ENCODE measurements at places on chromosomes 7 and 10.

DNA sequence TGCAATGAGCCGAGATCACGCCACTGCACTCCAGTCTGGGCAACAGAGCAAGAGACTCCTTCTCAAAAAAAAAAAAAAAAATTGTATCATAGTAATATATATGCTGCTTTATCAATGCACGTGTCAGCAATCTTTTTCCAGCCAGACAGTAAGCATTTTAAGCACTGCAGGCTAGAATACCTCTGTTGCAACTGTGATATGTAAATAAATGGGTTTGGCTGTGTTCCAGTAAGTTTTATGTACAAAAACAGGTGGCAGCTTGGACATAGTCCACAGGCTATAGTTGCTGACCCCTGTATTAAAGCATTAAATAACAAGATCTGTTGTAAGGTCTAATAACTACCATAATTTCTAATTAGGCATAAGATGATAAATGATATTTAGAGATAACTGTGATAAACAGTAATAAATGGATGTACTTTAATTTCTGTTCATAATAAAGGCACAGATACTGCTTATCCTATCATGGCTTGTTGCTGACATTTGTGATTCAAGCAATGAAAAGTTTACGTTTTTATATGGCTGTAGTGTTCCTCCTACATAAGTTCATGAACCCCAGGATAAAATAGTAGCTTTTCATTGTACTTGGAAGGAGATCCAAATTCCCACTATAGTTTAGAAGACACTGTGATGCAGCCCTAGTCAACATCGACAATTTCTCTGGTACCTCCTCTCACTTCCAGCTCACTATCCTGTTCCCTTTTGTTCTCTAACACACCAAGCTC lies 161.4 kb downstream of the ELMO1 start:
- no peak for DNase-seq

- no peak for DNase-seq
These were observed 23.0 kb downstream of the TMEM120A start for GRCh38 chr7:75971309-75971960.

DNA sequence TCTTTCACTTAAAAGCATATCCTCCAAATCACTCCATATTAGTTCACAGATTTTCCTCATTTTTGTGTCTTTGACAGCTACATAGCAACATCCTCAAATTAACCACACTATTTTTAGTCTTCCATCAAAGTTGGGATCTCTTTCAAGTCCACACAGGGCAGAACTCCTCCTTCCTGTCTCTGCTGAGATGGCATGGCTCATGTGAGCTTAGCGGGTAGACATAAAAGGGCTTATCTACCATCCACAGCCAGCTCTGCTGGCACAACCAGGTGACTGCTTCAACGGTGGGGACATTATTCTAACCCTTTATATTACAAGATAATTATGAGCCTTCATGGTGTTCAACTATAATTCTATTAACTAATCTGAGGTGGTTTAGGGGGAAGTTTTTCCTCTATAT lies 35.5 kb downstream of the ICA1 start:
- DNase-seq = no peak

GRCh38 chr10:22682237-22683139 lies 31.9 kb downstream of the PIP4K2A start:
- DNase-seq = no peak

GRCh38 chr7:155531681-155532080 lies 14.7 kb downstream of the CNPY1 start:
- DNase-seq = no peak

DNA sequence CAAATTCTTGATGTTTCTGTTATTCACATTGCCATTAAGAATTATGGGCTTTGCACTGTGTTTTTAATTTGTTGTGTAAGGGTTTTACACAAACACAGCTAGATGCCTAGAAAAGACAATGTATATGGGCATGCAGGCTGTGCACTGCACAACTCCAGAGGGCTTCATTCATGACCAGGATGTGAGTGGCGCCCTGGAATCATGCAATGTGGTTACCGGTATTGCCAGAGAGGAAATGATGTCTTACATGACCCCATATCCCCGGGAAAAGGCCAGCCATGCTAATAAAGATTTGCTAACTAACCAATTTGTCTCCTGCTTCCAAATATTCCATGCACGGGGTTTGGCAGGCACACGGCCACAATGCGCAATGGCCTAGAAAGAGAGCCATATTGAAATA lies 16.9 kb downstream of the KCNMA1 start:
- no peak for DNase-seq

- DNase-seq = no peak
These were observed 22.0 kb downstream of the PROSER2 start for GRCh38 chr10:11845113-11845512.

DNA sequence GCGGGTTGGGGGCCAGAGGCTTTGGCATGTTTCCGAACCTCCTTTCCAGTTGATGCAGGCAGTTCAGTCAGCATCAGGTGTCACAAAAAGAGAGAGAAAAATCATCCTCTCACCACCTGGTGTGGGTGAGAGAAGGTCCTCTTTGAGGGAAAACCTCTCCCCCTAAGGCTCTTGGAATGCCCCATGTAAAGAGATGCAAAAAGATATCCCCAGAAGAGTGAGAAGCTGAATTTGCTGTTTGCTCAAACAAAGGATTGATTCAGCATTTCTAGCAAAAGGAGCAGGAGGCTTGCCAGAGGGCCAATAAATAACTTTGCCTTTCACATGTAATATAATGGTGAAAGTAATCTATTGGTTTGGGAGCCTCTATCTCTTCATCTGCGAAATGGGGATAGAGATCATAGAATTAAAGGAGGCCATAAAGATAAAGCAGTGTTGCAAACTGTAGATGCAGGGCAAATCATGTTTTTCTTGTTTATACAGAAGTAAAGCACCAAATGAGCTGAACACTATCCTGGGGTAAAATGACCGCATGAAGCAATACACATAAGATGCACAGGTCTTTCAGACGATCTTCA lies 425.9 kb downstream of the LRMDA start:
- DNase-seq = no peak

- DNase-seq = no peak
These were observed 167.8 kb downstream of the BAMBI start for GRCh38 chr10:28845009-28845682.

GRCh38 chr7:1981878-1982230 lies 250.9 kb downstream of the MAD1L1 start:
- no peak for DNase-seq

GRCh38 chr7:111438369-111439289 lies 123.7 kb downstream of the IMMP2L start:
- no peak for DNase-seq

DNA sequence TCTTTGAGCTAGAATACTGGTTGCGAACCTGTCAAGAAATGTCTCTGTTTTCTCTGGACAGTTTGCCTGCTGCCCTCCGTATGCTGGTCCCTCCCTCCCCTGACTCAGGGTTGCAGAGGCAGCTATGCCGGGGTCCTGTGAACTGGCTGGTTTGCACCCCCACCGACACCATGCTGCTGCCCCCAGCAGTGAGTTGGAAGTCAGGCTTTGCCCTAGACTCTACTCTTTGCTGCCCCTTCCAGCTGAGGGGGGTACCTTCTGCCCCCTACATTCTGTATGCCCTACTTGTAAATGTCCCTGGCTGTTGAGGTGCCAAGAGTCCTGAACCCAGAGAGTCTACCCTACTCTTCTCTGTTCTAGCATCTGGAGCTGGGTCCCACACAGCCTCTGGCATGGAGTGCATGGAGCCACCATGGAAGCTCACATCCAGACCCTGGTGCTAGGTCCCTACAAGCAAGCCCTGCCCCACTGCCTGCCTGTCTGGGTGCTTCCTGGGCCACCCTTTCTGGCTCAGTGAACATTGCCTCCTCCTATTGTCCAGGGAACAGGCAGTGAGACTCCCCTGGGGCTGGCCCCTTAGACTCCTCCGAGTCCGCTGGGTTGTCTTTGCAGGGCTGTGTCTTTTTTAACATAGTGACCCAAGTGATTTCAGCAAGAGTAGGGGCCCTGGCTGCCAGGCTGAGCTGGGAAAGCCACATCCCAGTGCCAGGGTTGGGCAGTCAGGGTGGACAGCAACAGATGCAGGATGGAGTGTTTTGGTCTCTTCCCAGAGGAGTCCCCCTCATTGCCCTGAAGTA lies 138.9 kb downstream of the ADCY1 start:
- DNase-seq = no peak

DNA sequence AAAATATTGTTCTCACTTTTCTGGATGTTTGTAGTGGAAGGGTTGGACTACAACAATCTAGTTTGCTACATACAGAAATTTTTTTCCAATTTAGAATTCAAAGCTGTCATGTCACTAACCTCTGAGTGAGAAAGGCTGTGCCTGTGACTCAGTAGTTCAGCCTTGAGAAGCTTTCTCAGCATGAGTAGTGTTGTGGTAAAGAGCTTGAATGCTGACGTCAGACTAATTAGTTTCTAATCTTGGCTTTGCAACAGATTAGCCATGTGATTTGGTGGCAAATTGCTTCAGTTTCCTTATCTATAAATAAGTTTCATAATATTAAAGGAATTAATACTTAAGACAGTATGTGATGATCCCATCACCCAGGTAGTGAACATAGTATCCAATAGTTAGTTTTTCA lies 83.8 kb downstream of the ABCA13 start:
- DNase-seq = no peak

GRCh38 chr10:6868036-6868725 lies 288.1 kb upstream of the PRKCQ start:
- no peak for DNase-seq

- DNase-seq = no peak
These were observed 85.7 kb downstream of the RALA start for GRCh38 chr7:39709029-39709428.

DNA sequence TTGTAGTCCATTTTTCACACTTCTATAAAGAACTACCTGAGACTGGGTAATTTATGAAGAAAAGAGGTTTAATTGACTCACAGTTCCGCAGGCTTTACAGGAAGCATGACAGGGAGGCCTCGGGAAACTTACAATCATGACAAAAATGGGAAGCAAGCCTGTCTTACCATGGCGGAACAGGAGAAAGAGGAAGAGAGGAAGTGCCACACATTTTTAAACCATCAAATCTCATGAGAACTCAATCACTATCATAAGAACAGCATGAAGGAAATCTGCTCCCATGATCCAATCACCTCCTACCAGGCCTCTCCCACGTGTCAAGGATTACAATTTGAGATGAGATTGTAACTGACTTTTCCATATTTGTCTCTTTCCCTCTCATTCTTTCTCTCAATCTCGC lies 9.3 kb upstream of the PNPLA8 start:
- DNase-seq = no peak

- no peak for DNase-seq
These were observed 54.1 kb upstream of the ABI1 start for GRCh38 chr10:26914898-26915297.

DNA sequence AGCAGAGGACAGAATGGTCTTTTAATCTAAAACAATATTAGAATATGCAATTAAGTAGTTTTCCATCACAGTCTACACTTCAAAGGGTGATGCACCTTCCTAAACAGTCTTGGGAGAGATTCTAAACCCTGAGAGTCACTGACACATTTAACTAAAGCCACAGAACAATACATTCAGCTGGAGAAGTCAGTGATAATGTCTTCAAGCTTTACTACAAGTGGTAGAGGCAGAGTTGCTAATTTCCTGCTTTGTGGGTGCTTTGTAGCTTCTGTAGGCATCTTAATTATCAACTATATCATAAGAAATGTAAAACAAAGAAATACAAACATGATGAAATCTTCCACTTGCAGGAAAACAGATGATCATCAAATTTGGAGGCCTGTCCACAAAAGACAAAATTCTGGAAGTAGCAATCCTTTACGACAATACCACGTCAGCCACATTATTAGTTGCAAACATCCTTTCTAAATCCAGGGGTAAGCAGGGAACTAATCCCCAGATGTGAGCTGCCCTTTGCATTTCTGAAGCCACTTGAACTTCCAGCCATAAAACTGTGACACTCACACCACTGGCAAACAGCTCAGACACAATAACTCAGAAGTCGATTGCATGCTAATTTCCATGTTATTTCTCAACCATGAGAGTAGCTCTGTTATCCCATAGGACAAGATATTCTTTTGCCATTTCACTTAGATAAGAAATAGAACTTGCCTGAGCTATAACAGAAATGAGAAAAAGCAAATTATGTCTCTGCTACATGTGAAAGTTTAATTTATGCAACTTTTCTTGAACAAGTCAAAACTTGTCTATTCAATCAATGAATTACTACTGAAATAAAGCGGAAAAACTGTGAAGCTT lies 212.2 kb downstream of the FAM107B start:
- no peak for DNase-seq

- no peak for DNase-seq
These were observed 40.0 kb upstream of the DGKI start for GRCh38 chr7:137886746-137887145.

GRCh38 chr7:112898432-112899290 lies 108.5 kb upstream of the TMEM168 start:
- DNase-seq = no peak

DNA sequence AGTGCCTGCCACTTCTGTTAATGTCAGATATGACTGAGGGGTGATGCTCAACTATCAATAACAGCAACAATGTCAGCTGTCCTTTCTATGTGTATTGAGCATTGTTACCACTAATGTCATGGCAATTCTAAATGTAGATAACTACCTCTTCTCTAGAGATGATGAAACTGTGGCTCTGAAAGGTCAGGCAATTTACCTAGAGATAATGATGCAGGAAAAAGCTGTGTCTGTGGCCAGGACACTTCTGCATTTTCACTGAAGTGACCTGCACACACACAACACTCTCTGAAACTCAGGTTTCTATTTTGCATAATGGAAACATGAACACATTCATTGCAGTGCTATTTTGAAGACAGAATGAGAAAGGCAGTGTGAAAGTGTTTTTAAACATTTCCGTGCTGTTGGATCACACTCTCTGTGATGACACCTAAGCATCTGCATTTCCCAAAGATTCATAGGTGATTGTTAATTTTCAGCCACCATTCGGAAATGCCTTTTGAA lies 148.2 kb downstream of the KCND2 start:
- DNase-seq = no peak

DNA sequence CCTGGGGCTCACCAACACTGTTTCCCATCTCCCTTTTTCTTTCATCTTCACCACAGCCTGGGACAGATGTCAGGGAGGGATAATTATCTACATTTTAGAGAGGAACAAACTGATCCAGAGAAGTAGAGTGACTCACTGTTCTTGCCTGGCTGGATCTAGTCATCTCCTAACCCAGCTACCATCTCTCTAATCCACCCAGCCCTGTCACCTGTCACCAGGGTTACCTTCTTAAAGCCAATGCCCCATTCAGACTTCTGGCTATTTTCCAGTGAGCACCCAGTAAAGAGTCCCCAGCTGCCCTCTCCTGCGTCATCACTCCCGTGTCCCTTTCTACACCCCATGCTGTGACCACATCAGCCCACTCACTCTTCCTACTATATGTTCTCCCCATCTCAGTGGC lies 68.4 kb upstream of the DUSP5 start:
- DNase-seq = no peak

Data from stimulated activated CD8-positive, alpha-beta memory T cell treated with anti-CD3 and anti-CD28 coated beads, Interleukin-15, amount 100 ng/mL, for 24 hours (primary cell).